NCI-H526 treated with DMSO at 0.1 percent for 48 hours (cell line): ENCODE measurements at places on chromosomes 11 and 22.
A peak's percentile ranks its signal among the peaks of the same experiment; 100 is the strongest.

DNA sequence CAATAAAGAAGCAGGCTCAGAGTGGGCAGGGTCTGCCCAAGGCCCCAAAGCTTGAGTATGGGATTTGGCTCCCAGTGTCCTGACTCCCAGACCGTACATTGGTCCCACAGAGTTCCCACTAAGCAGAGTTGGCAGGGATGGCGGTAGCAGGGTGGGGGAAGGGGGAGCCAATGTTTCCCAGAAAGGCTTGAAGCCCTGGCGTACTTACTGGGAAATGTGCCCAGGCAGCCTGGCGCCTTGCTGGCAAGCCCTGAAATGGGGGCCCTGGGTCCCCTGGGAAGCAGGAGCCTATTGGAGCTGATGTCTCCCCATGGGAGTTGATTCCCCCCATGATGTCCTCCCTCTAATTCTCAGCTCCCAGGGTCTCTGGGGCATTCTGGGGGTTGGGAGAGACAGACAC is 9.3 kb downstream of the ARHGEF17 start:
- DNase-seq = no peak

DNA sequence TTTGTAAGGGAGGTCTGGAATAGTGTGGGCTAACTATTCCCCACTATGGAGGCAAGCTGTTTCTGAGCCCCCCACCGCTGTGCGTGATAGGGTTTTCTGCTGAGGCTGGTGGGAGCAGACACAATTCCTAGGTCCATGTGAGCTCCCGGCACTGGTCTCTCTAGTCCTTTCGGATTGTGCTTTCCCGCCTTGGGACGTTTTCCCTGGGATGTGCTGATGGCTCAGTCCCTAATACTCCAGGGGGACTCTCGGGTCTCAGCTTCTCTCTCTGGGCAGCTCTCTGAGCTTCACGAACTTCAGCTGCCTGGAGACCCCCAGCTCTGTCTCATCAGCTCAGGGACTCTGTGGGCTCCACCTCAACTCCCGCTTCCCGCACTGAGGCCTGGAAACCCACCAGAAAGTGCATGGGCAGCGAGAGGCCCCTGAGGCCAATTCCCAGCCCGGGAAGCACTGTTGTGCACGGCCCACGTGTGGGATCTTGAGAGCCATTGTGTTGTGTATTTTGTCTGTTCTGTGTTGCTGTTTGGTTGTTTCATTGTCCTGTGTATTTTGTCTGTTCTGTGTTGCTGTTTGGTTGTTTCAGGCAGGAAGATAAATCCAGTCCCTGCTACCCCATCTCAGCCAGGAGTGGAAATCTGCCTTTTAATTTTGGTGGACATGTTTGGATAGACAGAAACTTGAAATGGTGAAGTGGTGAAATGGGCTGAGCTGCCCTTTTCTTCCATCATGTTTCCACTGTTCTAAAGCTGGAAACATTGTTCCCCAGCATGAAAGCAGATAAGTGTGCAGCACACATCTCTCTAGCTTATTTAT is 12.7 kb upstream of the TNNT3 start:
- DNase-seq = no peak

DNA sequence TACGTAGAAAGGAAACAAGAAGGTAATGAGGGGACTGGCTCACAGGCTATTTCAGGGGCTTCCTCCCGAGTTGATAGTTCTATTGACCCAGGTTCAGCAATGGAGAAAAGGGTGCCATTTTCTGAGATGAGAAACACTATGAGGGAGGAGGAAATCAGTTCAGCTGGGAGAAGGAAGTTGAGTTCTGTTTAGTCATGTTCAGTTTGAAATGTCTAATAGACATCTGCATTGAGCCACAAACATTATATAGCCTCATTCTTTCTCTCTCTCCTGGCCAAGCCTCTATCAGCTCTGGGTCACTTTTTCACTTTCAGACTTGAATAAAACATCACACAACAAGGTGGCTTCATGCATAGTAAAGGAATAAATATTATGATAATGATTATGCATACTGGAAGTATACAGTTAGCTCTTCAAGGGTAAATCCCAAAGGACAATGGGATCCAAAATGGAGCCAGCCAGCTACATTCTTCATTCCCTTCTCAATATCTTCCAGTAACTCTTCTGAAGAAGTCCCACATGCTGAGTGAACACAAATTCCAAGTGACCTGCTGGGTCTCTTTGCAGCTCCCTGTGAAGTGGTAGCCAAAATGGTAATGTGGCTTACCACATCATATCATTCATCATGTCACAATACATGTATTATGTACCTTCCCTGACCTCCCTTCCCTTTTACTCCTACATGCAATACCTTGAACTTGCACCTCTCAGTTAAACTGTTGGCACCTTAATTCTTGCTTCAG is 80.9 kb upstream of the CD44 start:
- no peak for DNase-seq

GRCh38 chr11:18452927-18453326 is 2.7 kb upstream of the LDHAL6A start:
- no peak for DNase-seq

DNA sequence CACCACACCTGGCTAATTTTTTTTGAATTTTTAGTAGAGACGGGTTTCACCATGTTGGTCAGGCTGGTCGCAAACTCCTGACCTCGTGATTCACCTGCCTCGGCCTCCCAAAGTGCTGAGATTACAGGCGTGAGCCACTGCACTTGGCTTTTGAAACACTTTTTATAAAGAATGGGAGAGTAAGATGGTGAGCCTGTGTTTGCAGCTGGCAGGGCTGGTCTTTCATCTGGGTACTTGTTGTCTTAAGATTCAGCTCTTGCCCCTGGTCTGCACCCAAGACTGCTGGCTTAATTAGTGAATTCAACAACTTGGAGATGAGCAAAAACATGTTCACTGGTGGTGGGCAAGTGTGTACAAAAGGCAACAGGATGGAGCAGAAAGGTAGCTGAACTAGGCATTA is 4.0 kb downstream of the TSPAN18 start:
- no peak for DNase-seq

GRCh38 chr11:117914991-117915618 is 14.1 kb downstream of the TMPRSS13 start:
- no peak for DNase-seq

DNA sequence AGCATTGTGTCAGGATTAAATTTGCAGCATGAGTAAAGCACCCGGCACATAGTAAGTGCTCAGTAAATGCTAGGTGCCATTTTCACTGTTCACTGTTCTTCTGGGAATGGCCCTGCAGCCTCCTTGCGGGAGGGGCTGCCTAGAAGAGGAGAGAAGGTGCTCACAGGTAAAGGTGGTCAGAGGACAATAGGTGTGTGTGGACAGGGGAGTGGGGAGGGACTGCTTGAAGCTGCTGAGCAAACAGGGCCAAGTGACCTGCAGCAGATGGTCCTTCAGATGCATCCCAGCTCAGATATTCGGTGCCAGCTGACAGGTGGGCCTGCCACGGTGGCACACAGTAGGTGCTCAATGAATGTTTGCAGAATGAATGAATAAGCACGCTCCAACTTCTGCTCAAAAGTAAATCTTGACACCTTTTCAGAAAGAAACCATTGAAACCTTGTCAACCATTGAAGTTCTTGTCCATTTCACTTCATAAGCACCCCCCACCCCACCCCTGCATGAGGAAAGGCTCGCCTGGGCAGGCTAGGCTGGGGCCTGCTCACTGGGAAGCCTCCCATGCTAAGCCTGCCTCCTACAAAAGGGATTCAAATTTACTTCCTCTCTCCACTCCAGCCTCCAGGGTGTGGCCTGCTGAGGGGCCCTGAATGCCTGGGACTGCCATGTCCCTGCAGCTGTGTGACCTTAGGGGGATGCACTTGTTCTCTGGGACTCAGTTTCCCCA is 1.6 kb downstream of the KIAA0930 start:
- no peak for DNase-seq

DNA sequence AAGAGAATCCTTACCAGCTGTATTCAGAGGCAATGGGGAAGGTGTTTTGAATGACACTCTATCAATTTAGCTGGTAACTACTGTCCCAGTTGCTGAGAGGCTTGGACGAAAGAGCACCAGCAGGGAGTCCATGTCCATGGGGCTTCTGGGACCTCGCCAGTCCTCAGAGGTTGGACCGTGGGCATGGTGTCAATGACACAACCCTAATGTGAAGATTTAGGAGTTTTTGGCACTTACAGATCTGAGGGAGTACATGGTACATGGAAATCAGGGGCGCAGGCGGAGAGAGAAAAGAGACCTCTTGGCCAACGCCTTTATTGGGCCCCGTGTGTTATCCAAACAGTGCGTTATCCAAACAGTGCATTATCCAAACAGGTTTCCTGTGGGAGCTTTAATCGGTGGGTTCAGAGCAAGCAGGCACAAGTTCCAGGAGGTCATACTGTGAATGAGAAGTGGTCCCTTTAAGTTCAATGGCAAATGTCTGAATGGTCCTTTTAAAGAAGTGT is 169.1 kb upstream of the B3GAT1 start:
- no peak for DNase-seq

DNA sequence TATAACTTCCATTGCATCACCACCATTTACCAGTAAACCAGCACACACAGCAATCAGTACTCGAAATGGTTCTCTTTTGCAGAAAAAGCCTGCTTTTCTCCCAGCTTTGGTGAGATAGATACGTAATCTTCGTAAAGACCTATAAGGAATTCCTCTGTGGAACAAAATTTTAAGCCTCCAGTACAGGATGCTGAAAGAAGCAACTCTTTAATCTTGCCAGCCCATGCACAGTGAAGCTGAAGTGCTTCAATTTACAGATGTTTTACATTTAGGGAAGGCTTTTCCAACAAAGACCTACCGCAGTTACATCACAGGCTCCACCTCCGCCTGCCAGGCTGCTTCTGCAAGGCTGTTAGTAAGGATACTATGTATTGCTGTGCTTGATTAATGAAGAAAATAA is 1.9 kb downstream of the ELMOD1 start:
- no peak for DNase-seq

DNA sequence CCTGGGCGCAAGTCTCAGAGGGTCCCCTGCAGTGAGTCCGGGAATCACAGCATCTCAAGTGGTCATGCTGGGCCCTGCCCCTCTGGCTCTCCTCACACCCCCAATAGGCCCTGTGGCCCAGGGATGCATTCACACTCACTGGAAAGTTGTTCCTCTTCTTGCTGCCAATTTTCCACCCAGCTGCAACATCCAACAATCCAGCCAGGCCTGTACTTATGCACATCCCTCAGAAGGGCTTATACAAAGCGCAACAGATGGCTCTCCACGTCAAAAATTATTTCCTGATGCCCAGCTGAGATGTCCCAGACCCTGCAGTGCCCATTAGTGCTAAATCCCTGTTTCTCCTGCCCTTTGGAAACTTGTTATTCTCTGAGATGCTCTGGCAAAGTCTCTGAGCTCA is 407.8 kb upstream of the NARS2 start:
- DNase-seq = no peak

DNA sequence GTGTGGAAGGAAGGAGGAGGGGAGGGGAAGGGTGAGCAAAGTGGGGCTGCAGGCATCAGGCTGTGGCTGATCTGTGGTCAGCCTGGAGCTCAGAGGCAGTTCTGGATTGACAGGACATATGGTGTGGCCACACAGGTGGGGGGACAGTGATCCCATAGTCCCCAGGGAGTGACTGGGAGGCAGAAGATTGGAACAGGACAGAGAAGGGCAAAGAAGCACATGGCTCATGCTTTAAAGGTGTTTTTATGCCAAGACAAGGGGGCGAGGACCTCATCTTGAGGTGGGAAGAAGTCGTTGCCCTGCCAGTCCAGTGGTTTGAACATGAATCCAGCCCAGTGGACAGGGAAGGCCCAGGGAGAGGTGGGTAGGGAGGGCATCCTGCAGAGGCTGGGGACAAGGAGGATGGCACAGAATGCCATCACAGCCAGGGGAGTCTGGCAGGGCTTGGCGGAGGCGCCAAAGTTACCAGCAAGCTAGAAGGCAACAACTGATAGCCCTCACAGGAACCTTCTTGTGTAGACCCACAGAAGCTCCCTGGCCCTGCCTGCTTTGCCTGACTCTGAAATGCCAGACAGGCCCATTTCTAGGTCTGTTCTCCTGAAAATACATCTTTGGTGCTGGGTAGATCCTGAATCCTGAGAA is 3.1 kb downstream of the BET1L start:
- no peak for DNase-seq

DNA sequence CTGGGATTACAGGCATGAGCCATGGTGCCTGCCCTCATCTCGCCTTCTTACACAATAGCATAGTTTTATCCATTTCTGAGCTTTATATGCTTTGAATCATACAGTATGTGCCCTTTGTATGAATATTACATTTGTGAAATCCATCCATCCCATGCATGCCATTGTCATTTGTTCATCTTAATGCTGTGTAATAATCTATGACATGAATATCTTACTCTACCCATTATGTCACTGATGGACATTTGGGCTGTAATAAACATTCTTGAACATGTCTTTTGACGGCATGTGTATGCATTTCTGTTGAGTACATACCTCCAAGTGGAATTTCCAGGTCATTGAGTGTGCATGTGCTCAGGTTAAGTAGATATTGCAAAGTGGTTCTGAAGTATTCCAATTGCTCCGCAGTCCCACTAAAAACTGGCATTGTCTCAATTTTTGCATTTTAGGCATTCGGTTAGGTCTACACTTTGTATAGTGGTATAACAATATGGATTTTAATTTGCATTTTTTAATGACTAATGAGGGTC is 339.3 kb upstream of the SYN3 start:
- DNase-seq = no peak

GRCh38 chr22:17318817-17319216 is 50.4 kb upstream of the CECR2 start:
- DNase-seq = no peak

DNA sequence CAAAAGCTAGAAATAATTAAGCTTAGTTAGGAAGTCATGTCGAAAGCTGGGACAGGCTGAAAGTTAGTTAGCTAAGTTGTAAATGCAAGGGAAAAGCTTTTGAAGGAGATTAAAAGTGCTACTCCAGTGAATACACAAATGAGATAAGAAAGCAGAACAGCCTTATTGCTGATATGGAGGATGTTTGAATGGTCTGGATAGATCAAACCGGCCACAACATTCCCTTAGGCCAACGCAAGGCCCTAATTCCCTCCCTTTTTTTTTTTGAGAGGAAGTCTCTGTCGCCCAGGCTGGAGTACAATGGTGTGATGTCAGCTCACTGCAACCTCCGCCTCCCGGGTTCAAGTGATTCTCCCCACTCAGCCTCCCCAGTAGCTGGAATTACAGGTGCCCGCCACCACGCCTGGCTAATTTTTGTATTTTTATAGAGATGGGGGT is 23.3 kb upstream of the WEE1 start:
- no peak for DNase-seq

DNA sequence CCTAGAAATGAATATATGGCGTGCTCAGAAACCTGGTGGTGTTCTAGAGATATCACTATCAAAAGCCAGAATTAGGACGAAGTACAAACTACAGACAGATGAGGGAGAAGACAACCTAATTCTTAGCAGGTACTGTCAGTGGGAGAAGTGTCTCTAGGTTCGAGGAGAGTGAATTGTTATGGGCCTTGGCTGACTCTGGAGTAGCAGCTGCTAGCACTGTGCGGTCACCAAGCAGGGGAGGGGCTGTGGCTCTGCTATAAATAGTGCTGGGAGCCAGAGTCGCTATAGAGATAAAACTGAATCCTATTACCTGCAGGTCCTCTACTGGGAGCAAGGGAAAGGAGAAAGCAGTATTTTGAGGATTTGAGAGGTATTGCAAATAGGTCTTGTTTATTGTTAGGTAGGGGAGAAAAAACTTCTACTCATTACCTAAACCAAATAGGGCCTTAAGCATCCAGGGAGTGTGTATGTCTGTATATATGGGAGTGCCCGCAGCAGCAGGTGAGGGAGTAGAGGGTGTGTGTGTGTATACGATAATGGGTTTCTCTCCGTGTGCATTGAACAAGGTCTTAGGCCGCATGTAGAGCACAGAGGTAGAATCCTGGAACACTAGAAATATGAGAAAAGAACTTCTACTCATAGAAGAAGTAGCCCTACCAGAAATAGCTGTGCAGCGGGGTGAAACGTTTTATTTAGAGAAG is 2.2 kb downstream of the MADD start:
- DNase-seq = peak; percentile 90
